Astrocyte (in vitro differentiated cells and primary cell): ENCODE measurements at places on chromosomes 4 and X. TPM values are rescaled to one million over a fixed set of nuclear protein-coding genes. Genes with fewer than 3 reads are reported as not detected.
A peak's percentile ranks its signal among the peaks of the same experiment; 100 is the strongest.

- DNase-seq: peak; percentile 18
Measured at GRCh38 chr4:184104419-184105101, 113.1 kb downstream of the ENPP6 start.

DNA sequence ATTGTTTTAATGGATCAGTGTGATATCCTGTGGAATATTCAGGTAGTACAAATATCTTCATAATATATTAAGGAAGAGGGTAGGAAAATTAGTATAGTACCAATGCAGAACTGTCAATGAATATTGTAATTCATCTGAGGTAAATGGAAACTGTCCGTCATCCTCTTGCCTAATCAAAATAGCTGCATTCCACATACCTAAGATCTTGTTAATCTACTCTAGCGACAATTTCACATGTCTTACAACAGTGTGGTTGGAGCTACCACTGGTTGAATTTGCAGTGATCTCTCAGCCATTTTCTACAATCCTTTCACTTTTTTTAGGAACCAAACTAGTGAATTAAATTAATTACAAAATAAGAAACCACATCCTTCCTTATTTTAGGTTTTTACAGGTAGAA is 117.5 kb downstream of the PCDH18 start:
- no peak for DNase-seq

GRCh38 chrX:118347131-118347530 is 1.2 kb downstream of the WDR44 start:
- peak; percentile 67 for DNase-seq

DNA sequence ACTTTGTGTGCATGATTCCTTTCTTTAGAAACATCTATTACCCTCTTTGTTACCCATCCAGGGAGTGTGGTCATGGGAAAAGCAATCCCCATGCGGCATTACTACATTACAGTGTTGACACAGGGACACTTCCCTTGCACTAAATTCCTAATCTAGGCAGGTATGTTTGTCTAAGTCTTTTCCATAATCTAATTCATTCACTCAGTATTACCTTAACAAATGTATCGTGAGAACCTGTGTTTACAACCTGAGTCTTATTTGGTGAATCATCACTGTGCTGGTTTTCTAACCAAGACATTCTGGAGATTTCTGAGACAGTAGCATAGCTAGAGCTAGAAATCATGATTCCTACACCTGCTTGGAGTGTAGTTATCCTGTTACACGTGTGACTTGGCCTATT is 326.8 kb downstream of the BMPR1B start:
- DNase-seq: no peak

DNA sequence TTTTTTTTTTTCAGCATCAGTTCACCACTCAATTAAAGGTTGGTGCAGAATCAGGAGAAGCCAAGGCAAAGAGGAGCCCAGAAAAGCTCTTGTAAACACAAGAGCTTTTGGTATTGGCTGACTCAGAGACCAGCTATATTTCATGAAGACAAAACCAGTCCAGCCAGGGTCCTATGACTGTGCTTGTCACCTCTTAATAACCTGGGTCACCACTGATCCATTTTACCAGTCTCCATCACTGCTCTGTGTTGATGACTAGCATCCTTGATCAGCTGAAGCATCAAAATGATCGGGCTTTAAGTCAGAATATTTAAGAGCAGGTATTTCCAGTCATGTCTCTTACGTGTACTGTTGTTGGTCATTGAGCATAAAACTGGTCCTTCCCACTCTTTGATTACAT is 237.9 kb downstream of the PACRGL start:
- DNase-seq: no peak

ZAR1 gene
- not detected in 2 replicates for total RNA-seq

DNA sequence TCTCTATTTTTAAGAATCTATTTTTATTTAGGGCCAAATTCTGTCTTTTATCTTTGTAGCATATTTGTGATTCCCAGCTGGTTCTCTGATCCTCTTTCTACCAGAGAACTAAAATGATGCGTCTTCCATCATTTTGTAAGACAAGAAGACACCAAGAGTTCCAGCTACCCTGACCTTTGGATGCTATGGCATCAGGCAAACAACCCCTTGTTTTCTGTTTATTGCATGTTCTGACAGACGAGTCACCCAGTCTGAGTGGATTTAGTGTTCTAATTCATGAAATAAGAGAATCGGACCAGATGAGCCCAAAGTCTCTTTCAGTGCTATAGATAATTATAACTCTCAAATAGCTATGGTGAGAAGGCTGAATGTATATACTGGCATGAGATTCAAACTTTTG is 69.7 kb downstream of the ZFYVE28 start:
- DNase-seq: no peak

- DNase-seq: no peak
Measured at GRCh38 chr4:182593402-182593801, 323.8 kb downstream of the DCTD start.

SSX1 gene
- total RNA-seq: not detected in 2 replicates

CASP3 gene
- total RNA-seq: 40.0 and 44.8 TPM in 2 replicates
